ENCODE measurements at places on chromosomes 1 and 21.

GRCh38 chr1:227945891-227946623 is 1.7 kb downstream of the WNT9A start:
- DNase-seq = peak; percentile 80

DNA sequence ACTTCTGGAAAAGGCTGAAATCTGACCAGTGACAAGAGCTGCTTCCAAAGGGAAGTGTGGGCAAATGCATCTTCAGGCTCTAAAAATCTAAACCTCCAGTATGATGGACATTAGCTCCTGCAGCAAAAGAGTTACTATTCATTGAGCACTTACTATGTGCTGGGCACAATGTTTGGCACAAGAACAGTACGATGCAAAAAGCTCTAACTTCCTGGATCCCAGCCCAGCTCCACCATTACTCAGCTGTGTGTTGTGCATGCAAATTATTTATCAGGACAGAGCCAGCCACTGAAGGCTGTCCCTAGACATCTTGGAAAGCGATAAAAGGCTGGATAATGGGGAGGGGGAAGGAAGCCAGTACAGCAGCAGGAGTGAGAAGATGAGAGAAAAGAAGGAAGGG is 143.5 kb downstream of the ELAVL4 start:
- DNase-seq = no peak

- no peak for DNase-seq
These were observed 56.1 kb upstream of the ID3 start for GRCh38 chr1:23615423-23615822.

DNA sequence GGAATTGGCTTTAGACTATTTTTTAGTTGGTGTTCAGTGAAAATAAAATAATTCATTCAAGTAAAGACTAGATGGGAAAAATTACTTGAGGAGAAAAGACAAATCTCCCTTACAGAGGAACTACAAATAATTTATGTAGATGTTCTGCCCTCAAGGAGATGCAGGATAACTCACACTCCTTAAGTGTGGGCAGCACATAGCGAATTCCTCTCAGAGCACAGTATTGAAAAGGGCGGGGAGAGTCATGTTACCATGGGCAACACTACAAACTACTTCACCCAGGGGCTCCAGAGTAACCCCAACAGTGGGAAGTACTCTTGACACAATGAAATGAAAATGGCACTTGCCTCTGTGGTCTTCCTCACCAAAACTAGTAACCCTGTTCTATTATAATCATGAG is 20.6 kb upstream of the LAMC2 start:
- no peak for DNase-seq

- DNase-seq = no peak
These were observed 450.3 kb upstream of the ZP4 start for GRCh38 chr1:238340989-238341388.

- DNase-seq = no peak
These were observed 2.0 kb downstream of the INAVA start for GRCh38 chr1:200896531-200897196.

DNA sequence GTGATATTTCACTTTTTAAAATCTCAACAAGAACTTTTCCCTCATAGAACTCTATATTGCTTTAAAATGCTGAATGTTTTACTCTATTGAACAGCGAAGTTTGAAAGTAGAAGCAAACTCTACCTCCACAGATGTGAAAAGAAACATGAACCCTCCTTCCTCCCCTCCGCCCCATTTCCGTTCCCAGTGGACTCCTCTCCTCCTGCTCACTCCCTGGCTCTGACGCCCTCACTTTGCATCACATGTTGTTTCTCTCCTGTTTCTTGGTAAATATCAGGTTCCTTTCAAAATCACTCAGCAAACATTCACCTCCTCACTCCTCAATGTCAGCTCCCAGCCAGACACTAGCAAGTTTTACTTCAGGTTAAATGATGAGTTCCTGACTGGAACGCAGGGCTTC is 34.6 kb downstream of the KCNH1 start:
- DNase-seq = no peak

All from brain pericyte (primary cell).